NCI-H2029 treated with DMSO at 0.1 percent for 48 hours (cell line): ENCODE measurements at places on chromosomes 12 and 14.

DNA sequence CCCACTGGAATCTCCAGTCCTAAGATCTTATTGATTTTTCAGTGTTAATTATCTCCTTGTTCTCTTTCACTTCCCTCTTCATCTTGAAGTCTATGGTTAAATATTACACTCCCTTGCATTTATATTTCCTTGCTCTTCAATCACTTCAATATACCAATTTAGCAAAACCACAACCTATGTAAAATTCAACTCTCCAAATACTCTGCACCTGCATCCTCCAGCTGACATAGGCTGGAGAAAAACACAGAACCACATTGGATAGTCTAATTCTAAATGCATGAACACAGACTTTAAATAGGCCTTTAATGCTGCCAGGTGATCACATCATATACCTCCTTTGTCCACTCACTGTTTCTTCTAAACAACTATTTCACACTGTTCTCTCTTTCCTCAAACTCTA lies 253.8 kb upstream of the GARIN6 start:
- DNase-seq, result no peak

GRCh38 chr12:100337727-100338126 lies 19.1 kb upstream of the SLC17A8 start:
- peak; percentile 44 for DNase-seq

DNA sequence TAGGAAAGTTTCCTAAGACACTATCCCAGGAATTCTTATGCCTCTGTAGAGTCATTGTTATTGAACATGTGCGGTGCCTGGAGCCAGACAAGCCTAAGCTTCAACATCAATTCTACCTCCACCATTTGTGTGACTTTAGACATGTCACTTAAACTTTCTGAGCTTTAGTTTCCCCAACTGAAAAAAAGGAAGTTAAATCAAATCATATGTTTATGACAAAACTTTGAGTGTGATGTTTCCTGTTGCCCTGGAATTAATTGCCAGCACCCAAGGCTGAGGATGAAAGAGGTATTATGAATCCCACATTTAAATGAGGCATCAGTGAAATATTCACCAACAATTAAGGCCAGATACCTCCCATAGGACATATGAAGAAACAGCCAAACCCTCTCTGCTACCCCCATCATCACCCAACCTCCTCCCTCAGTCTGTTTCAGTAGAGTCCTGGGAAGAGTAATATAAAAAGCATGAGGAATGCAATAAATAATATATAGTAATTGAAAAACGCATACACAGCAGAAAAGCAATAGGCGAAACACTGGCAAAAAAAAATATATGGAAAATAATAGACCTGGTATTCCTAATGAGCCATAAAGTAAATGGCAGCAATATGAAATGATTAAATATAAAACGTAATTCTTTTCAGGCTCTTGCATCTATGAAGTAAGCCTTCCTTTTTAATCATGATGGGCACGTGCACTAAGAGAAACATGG lies 182.0 kb upstream of the DCN start:
- DNase-seq, result no peak

DNA sequence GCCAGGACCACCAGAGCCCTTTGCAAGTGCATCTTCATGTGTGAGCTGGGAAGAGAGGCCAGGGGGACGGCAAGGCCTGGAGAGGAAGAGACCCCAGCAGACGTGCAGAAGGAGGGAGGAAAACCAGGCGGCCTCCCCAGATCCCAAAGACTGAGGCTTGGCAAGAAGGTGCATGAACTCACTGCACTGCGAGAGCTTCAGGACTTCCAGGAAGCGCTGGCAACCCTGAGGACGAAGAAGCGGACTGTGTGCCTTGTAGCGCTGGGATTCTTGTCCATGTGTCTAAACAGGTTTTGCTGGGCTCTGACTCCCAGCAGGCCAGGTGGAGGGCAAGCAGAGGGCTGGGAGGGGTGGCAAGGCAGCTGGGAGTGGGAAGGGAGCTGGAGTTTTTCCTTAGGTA lies 939 bp downstream of the TGFB3 start:
- no peak for DNase-seq

DNA sequence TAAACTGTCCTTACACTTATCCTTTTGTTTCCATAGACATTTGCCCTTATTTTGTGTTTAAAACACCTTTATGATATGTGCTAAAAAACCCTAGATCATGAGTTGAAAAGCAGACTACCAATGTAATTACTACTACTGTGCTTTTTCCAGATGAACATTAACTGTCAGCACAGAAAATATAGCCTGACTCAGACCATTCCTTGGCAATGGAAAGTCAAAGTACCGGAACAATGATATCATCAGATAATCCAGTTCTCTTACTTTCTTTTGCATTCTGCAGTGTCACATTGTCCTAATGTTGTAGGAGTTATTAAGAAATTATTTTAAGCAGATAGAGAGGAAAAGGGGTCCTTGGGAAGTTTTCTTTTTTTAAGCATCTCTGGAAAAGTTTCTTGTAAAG lies 1189.0 kb upstream of the FLRT2 start:
- DNase-seq, result no peak

DNA sequence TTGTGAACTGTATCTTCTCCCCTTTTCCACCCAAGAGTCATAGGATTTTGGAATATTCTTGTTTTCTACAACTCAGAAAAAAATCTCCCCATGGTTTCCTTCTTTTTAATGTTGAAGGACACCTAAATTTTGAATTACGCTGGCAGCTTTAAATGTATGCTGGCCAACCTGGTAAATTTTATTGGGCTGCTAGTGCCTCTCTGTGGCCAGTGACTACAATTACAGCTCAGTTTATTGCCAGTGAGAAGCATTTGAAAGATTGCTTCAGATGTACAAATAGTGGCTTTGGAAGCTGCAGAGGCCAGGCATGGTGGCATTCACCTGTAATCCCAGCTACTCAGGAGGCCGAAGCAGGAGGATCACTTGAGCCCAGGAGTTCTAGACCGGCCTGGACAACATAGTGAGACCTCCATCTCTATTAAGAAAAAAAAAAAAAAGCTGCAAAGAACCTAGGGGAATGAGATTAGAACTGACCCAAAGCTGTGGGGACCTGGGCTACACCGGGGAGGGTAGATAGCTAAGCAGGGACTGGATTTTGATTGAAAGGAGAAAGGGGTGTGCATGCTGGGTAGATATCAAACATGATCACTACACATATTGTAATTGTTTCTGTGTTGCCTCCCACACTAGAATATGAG lies 7.6 kb upstream of the RAB21 start:
- peak; percentile 33 for DNase-seq

DNA sequence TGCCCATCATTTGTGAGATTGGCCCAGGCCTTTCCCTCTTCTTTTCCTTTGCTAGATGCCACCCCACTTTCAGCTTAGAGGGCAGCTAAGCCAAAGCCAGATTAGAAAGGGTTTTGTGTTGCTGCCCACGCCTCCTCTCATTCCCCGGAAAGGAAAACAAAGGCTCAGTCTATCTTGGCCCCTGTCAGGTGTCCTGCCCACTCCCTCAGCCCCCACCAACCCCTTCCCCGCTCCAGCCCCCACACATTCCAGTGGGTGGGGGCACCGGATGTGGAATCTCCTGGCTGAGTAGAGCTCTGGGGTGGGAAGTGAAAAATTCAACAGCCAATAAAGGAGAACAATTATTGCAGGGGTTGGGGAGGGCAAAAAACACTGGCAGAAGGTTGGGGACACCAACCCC lies 2.2 kb downstream of the BLOC1S1 start:
- DNase-seq, result no peak

DNA sequence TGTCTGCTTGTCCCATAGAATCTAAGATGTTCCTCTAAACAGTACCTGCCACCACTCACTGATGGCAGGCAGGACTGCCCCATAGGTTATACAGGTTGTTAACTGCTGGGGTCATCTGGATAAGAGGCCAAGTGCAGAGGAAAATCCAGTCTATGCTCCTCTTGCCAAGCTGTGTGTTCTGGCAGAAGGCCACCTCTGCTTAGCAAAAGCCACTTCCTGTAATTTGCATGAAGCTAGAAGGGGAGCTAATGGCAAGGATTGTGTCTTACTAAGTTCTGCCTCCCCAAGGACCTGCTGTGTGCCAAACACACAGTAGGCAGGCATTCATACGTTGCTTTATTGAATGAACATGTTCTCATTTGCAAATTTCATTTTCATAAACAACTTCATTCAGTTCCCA lies 445.4 kb downstream of the BCL11B start:
- peak; percentile 31 for DNase-seq

GRCh38 chr14:100303925-100304324 lies 2.3 kb downstream of the SLC25A29 start:
- DNase-seq, result no peak

DNA sequence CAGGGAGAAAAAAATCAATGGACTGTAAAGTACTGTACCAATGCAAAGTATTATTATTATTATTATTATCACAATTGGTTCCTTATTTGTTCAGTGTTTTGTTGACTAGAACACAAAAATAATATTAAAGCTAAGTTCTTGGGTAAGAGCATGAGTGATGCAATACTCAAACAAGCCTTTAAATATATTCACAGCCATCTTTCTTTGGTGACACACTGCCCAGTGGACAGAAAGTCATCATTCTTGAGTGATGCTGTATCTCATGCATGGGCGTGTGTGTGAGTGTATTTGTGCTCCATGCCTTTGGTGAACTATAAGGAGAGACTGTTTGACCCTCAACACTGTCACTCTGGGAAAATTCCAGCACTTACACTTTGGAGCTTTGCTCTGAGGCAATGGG lies 93.6 kb downstream of the KCNK10 start:
- DNase-seq, result no peak

GRCh38 chr12:62375603-62376002 lies 91.0 kb upstream of the MON2 start:
- DNase-seq, result no peak

DNA sequence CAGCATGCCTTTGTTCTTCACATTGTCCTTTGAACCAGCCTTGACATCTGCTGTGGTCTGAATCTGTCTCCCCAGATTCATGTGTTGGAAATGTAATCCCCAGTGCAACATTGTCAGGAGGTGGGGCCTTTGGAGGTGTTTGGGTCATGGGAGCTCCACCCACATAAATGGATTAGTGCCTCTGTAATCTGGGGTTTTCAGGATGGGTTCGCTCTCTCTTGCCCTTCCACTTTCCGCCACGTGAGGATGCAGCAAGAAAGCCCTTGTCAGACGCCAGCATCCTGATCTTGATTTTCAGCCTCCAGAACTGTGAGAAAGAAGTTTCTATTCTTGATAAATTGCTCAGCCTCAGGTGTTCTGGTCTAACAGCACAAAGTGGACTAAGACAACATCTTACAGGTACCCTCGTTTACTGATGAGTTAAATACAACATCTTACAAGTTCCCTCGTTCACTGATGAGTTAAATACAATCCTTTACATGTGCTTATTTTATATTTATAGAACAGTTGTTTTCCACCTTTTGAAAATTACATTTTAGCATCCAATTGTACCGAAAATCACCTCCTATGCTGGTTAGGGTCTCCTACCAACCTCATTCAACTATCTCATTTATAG lies 54.4 kb upstream of the RIMBP2 start:
- no peak for DNase-seq

- DNase-seq, result no peak
Measured at GRCh38 chr12:22333186-22333712, 1.3 kb downstream of the ST8SIA1 start.
